ENCODE measurements at places on chromosomes 16 and 17.

DNA sequence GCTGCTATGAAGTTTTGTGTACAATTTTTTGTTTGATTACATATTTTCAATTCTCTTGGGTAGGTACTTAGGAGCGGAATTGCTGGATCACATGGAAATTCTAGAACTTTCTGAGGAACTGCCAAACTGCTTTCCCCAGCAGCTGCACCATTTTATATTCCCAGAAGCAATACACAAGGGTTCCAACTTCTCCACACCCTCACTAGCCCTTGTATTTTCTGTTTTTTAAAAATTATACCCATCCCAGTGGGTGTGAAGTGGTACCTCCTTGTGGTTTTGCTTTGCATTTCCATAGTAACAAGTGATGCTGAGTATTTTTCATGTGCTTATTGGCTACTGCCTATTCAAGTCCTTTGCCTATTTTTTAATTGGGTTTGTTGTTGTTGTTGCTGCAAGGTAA lies 20.9 kb downstream of the NACA2 start:
- DNase-seq: no peak

- DNase-seq: no peak
Measured at GRCh38 chr16:21704733-21705132, 41.0 kb downstream of the OTOA start.

DNA sequence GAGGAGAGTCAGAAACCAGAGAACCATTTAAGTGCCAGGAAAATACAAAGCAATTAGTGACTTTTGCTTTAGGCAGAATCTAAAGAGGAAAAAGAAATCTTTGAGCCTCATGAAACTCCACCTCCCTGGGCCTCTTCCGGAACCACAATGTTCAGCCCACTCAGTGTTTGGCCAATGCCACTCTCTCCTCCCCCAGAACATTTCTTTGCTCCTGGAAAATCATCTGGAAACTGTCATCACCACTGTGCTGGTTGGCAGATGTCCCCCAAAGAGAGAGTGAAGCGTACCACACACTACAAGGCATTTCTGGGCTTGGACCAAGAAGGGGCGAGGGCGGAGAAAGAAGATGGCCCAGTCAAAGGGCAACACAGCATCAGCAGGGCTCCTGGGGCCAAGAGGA lies 7.1 kb upstream of the SOX9 start:
- no peak for DNase-seq

DNA sequence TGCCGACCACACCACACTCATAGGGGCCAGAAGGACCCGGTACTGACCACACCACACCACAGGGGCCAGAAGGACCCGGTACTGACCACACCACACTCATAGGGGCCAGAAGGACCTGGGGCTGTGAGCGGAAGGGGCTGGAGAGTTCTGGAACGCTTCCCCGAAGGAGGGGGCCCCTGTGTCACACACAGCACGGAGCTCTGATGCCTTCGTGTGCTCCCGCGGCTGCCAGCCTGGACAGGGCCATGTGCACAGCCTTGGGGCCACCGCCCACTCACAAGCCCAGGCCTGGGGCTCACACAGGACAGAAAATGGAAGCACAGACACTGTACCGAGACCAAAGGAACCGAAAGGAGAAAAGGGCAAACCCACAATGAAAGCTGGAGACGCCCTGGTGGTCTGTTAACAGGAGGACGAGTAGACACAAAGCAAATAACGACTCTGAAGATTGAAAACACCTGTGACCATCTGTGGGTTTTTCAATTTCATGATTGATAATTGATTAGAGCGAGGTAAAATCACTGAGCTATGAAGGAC lies 106.5 kb upstream of the METRNL start:
- no peak for DNase-seq

GRCh38 chr16:50740736-50741135 lies 1.1 kb upstream of the CYLD start:
- no peak for DNase-seq

DNA sequence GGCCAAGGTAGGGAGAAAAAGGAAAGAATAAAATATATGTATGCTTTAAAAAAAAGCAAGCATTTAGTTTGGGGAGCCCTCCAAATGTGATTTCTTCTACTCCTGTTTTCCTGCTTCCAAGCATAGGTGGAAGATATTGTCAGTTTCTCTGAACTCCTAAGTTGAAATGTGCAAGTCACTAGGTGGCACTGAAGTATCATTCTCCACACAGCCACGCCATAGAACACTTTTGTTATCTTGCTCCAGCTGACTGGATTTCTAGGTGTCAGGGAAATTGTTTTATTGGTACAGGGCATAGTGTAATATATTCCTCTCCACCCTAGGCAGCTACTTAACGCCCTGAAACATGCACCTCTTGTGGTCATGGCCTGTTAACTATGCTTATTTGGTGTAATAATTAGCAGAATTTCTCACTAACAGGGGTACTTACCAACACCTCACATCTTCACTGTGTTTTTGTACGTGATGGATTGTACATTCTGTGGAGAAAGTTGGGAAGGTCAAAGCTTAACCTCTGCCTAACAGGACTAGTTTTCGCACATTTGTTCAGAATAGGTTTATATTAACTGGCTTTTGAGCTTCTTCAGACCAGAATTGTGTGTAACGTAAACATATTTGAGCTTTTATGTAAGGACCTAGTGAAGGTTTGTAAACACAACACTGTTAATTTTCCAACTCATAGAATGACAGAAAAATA lies 69.3 kb downstream of the FTO start:
- peak; percentile 89 for DNase-seq

GRCh38 chr16:51402298-51402697 lies 251.2 kb upstream of the SALL1 start:
- DNase-seq: no peak

- DNase-seq: no peak
Measured at GRCh38 chr17:55480631-55481315, 30.5 kb downstream of the SMIM36 start.

DNA sequence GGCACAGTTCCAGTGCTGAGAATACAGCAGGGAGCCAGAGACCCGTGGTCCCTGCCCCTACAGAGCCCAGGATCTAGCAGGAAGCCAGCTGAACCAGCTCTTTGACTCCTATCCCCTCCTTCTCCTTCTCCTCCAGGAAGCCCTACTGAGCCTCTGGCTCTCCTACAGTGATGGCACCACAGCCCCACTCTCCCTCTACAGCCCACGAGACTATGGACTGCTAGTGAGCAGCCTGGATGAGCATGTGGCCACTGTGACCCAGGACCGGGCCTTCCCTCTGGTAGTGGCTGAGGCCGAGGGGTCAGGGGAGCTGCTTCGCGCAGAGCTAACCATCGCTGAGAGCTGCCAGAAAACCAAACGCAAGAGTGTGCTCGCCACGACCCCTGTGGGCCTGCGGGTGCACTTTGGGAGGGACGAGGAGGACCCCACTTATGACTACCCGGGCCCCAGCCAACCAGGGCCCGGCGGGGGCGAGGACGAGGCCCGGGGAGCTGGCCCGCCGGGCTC lies 57.7 kb downstream of the TMEM132E start:
- no peak for DNase-seq

Data from NCI-H1417 (cell line).